Effector memory CD8-positive, alpha-beta T cell (primary cell): ENCODE measurements at places on chromosomes 3 and 15.

DNA sequence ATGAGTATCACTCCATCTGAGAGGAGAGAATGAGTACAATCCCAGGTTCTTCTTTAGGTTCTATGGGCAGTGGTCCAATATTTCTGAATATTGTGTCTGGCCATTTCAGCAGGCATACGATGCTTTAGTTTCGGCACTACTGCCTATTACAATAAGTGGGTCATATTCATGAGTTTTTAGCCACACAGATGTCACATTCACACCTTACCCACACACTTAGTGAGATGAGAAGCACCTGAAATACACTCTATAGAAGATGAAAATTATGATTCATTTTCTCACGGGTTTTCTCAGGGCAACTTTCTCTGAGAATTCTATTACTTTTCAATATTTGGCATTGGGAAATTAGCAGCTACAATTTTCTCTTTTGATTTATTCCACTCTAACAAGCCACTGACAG is 132.2 kb downstream of the TGFBR2 start:
- DNase-seq, result no peak

GRCh38 chr3:159821736-159822135 is 166.9 kb upstream of the IL12A start:
- DNase-seq, result no peak

GRCh38 chr3:128429751-128430150 is 36.9 kb downstream of the DNAJB8 start:
- DNase-seq, result no peak

- no peak for DNase-seq
Observed at GRCh38 chr3:12442654-12443501, 41.4 kb upstream of the TSEN2 start.

- DNase-seq, result no peak
Observed at GRCh38 chr3:13704174-13704573, 155.2 kb downstream of the FBLN2 start.

DNA sequence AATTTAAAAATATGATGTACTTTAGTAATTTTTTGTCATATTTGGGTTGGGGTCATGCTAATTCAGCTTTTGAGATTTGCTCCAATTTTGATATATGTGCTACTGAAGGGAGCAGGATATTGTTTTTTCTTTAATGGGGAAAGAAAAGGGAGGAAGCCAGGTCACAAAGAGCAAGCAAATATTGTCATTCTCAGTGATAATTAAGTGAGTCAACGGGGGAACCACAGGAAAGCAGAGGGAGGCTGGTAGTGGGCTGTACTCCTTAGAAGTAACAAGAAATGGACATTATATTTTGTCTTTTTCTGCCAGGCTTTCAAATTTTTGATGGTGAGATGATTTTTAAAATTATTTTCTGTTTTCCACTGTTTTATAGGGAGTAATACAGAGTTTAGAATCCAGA is 45.6 kb upstream of the NMD3 start:
- DNase-seq, result no peak

DNA sequence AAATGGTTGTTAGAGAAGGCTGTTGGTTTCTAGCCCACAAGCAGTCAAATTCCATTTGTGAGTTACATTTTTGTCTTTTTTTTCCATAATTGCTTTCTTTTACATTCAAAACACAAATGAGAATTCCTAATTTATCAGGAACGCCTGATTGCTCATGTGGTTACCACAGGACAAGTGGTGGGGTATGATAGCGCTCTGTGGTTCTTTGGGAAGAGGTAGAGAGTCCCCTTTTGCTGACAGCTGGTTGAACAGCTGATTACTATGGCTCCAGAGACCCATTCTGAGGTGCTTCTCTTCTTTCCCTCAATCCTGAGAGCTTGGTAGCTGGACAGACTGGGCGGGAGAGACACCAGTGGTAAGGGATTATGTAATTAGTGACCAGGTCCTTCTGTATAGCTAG is 24.4 kb downstream of the CNOT10 start:
- DNase-seq, result no peak

DNA sequence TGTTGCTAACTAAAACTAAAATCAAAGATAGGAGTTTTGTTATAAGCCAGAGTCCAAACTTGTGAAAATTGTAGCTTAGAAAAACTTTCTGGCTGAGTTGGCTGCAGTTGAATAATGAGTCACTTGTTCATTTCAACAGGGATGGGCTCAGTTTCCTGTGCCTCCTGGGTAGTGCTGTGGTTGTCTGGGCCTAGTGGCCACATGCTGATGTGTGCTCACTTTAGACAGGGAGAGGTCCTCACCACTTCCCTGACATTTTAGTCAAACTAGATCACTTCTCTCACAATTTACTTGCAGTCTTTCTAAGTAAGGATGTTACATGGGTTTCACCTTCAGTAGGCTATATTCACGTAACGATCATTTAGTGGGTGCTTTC is 6.3 kb upstream of the UBE2Q2 start:
- DNase-seq, result peak; percentile 27

DNA sequence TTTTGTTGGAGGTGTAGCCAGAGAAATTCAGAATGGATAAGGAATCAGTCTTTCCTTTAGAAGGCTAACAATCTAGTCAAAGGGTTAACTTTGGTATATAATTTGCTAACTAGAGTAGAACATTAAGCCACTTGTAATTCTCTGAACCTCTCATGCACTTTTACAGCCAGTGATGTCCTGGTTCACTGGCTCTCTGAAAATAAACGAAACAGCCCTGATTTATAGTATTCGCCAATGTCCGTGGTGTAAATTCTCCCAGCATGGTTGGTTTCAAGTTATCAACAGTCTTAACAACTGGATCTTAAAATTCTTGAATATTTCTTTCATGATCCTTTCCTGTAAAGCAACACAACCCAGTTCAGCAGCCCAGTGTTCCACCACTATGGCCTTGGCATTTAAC is 500.4 kb upstream of the CDIN1 start:
- DNase-seq, result no peak

DNA sequence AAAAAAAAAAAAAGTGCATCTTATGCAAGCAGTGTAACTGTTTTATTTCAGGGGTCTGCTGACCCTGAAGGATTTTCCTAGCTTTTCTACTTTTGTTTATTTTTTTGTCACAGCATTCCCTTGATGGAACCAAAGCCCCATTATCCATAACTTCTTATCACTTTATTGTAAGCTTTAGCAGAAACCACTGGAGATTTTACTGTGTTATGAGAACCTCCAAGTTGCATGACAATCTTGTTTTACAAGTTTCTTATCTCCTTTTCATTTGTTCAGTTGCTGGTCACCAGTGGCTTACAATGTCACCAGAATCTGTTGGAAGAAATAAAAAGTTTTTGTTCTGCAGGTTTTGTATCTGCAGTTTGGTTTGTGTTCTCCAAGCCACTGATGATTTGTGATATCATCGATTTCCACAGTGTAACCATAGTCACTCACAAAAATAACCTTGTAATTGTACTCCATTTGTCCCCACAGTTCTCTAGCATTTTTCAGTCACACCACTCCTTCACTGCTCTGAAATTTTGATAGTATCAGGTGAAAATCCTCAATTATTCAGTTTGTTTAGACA is 660.0 kb downstream of the RBMS3 start:
- DNase-seq, result no peak

DNA sequence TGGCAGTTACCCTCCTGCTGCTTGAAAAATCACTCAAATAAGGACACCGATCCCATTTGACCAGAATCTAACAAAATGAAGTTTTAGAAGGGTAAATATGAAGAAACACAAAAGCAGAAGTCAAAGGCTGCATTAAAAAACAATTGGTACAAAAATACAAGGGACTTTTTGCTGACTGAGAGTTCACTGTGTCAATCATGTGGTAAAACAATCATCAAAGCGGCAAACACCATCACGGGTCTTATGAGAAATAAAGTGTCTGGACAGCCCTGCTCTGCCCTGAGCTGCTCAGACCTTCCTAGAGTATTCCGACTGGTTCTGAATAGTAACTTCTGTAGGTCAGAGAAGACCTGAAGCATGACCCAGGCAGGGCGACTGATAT is 137.2 kb upstream of the RAD18 start:
- DNase-seq, result no peak
